ENCODE measurements at places on chromosomes 12 and 14.

GRCh38 chr12:93468008-93468371 lies 676 bp downstream of the MRPL42 start:
- no peak for DNase-seq

DNA sequence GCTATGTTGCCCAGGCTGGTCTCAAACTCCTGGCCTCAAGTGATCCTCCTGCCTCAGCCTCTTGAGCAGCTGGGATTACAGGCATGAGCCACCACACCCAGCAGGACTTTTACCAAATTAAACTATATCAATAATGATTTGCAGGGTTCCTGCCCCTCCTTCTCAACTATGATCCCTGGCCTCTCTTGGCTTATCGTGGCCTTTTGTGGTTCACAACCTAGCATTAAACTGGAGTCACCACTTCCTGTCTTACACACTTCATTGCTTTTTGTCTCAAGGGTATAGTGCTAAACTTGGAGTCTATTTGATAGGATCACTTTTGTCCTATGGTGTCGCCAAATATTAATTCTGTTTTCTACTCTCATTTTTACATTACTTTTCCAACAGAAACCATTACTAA lies 64.5 kb downstream of the SEC23A start:
- no peak for DNase-seq

DNA sequence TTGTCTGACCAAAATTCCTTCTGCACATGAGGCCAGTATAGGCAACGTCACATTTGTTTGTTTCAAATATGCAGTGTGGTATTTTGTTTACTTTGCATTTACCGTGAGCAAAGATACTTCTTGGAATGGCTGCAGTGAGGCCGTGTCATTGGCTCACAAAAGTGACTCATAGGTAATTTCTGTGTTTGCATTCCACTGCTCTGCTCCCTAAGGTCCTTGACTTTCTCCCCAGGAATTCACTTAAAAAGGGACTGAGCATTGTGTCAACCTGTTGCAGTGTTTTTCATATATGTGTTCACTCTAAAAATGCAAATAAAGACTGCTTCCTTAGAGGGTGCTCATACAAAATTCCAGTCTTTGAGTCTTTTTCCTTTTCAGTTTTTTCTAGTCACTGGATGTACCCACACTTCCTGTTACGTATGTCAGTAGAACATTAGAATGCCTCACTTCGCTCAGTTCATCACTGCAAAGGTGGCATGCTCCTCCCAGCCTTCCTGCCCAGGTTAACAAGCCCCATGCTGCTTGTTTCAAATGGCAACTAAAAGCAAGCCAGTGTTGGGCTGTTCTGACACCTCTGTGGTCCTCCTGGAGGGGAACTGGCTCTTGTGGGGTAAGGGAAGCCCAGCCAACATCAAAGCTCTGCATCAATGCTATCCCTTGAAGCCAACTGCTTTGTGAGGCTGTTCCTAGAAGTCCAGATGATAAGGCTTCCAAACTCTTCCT lies 9.1 kb downstream of the C12orf76 start:
- no peak for DNase-seq

- no peak for DNase-seq
Measured at GRCh38 chr12:571795-572531, 91.3 kb downstream of the NINJ2 start.

GRCh38 chr12:130139567-130140421 lies 22.5 kb upstream of the FZD10 start:
- no peak for DNase-seq

- no peak for DNase-seq
Measured at GRCh38 chr12:93466625-93467350, 526 bp upstream of the MRPL42 start.

Measured in activated CD4-positive, alpha-beta T cell treated with anti-CD3 and anti-CD28 coated beads for 24 hours (primary cell).